Stimulated activated CD4-positive, alpha-beta T cell treated with anti-CD3 and anti-CD28 coated beads, Interleukin-12 subunit alpha, Interleukin-12 subunit beta, amount 100 ng/mL, for 24 hours (primary cell): ENCODE measurements at places on chromosomes 16 and 17.
A peak's percentile ranks its signal among the peaks of the same experiment; 100 is the strongest.

DNA sequence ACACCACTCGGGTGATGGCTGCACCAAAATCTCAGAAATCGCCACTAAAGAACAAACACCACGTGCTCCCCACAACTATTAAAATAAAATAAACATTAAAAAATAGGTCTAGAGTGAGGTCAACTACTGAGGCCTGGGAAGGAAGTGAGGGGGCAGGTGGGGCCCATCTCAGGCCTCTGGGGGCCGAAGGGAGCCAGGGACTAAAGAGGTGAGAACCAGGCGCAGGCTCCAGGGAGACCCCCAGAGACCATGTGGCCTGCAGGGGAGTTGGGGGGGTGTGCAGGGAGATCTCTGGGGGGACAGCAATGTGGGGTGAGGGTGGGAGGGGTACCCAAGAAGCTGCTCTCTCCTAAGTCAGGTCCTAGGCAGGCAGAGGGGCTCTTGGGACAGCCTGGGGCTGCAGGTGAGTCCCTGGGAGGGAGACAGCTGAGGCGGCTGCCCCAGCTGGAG, 111.3 kb upstream of the SMURF2 start:
- no peak for DNase-seq

DNA sequence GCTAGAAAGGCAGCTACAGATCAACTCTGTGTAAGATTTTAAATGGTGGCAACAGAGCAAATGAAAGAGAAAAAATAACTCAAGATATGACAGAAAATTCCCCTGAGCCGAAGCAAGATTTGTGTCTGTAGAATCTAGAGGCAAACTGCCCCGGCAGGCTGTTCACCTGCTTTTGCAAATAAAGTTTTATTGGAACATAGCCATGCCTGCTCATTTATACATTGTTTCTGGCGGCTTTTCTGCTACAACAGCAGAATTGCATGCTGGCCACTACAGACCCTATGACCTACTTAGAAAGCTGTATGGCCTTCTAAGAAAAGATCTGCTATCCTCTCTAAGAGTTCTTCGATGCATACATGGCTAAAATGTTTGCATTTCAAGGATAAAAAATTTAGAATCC, 119.5 kb downstream of the SALL1 start:
- DNase-seq: no peak

GRCh38 chr17:28982131-28982793, 23.6 kb downstream of the SEZ6 start:
- peak; percentile 11 for DNase-seq

- no peak for DNase-seq
These were observed 3.9 kb upstream of the SLC12A3 start for GRCh38 chr16:56861092-56861610.

GRCh38 chr16:78749745-78750268, 650.4 kb downstream of the WWOX start:
- DNase-seq: no peak

DNA sequence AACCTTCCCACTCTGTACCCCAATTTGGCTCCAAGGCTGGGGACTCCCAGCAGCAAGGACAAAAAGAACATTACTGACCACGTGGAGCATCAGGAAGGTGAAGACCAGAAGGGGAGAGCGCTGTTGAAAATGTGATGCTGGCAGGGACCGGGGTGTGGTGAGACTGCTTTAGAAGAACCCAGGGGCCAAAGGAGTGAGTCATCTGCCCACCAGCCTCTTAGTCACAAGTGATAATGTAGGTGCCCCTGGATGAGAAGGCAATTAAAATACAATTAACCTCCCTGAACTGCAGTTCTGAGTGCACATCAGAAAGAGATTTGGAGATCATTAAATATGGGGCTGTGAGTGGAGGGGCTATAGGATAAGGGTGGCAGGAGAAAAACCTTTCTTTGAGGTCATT, 366.6 kb upstream of the CCL2 start:
- DNase-seq: no peak

- no peak for DNase-seq
These were observed 1.3 kb upstream of the KRTAP4-7 start for GRCh38 chr17:41082626-41083025.

DNA sequence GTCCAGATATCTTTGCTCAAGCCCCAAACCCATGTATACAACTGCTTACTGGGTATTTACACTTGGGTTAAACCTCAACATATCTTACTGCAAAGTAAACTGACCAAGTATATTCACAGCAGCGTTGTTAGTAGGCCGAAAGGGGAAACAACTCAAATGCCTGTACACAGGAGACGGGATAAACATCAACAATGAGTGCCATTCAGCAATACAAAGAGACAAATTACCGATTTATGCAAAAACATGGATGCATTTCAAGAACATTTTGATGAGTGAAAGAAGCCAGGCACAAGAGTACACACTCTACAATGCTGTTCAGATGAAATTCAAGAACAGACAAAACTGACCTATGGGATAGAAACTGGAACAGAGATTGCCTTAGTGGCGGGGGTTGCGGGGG, 136.3 kb upstream of the CACNG3 start:
- DNase-seq: no peak

- no peak for DNase-seq
These were observed 188.8 kb downstream of the PRKCA start for GRCh38 chr17:66491213-66491612.

DNA sequence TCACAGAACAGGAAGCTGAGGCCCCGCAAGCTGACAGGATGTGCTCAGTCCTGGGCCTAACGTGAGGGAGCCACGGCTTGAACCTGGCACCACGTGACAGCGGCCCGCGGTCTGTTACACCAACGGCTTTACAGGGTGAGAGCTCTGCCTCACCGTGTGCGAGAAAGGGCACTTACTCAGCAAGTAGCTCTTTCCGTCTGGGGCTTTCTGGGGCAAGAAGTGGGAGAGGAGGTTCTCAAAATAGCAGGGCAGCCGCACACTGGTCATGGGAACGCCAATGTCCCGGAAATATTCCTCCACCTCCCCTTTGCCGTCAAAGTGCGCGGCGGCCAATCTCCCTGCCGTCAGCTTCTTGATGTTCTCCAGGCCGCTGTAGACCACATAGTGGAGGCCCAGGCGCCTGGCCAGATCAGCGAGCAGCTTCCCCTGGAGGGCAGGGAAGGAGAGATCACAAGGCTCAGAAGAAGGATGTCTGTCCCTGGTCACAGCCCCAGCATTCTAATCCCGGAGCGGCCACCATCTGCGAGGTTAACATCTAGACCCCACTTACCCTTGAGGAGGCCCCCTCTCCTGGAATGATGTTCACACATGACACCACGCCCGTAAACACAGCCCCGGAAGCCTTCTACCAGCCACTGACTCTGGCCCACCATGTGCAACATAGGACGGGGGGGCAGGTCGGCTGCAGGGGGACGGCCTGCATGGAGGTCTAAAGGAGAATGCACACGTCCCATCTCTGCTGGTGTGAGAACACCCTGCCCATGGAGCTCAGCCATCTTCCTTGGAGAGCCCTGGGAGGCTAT, 8.2 kb downstream of the NMRAL1 start:
- peak; percentile 24 for DNase-seq

- no peak for DNase-seq
These were observed 475.7 kb downstream of the SHISA9 start for GRCh38 chr16:13377143-13377542.

DNA sequence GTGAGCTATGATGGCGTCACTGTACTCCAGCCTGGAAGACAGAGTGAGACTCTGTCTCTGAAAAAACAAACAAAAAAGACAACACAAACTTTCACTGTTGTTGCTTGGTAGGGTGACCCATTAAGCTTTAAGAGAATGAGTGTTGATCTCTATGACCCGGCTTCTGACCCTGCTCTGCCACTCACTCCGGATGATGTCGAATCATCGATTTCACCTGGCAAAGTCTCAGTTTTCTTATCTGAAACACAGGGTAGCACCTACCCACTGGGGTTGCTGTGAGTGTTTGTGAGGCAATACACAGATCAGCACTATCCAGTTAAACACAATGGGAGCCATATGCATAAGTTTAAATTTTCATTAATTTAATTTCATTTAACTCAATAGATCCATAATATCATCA, 20.6 kb upstream of the IRF8 start:
- no peak for DNase-seq

DNA sequence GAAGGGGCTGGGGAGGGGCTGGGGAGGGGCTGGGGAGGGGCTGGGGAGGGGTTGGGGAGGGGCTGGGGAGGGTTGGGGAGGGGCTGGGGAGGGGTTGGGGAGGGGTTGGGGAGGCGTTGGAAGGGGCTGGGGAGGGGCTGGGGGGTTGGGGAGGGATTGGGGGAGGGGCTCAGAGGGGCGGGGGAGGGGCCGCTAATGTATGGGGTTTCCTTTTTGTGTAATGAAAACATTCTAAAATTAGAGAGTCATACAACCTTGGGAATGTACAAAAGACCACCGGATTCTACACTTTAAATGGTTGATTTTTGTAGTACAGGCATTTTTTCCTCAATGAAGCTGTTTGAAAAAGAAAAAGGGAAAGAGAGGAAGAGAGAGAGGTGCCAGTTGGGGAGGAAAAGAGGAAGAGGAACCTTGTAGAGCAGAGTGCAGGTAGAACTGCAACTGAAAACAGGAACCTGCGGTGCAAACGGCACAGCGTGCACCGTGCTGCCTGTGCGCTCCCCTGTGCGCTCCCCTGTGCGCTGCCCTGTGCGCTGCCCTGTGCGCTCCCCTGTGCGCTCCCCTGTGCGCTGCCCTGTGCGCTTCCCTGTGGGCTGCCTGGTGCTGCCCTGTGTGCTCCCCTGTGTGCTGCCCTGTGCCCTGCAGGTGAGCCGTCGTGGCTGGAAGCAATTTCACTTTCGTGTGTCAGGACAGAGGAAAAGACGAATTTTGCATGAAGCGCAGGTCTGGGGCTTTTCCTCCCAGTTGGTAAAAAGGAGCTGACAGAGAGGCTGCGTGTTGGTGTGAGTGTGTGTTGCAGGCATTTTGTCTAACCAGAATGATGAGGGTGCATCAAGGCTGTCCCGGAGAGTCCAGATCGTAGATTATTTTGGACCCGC, 40.8 kb downstream of the METRNL start:
- DNase-seq: no peak

DNA sequence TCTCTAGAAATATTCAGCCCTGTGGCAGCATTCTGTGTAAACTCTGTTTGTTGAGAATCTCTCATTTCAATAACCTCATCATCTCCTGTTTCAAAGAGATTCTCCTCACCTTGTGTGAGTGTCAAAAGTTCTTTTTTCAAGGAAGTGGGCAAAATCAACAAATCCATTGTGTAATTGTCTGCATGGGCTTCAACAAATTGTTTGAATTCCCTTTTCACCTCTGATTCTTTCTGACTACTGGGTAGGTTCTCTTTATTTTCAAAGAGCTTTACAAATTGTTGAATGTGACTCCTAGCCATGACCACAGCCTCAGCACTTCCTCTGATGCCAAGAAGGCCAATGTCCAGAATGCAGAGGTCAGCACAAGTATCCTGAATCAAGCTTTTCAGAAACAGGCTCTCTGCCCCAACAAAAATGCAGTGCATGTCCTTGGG, 48.0 kb downstream of the N4BP1 start:
- DNase-seq: no peak

DNA sequence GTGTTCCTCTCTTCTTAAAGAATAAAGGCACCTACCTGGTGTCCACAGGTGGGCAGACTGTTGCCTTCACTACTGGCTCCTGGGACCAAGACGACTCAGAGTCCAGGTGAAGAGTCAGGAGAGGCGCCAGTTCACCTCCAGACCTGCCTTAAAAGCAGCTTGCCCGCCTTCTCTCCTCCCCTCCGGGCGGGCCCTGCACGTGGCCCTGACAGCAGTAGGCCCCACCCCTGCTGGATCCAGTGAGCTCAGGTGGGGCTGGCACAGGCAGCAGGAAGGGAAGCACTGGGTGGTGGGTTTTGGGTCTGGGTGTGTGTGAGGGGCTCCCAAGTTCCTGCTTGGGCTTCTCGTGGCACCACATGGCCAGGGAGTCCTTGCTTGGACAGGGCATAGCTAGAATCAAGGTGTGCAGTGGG, at the start of gene TNS4:
TNS4 (minus strand) TSS at position 125 of the 413 bp plus-strand sequence. CDS start 5,198 bp downstream, outside the sequence.
- DNase-seq: no peak

GRCh38 chr17:75313941-75314551, 24.8 kb upstream of the SLC25A19 start:
- no peak for DNase-seq

- DNase-seq: no peak
These were observed 52.9 kb downstream of the SNX11 start for GRCh38 chr17:48160177-48161081.

DNA sequence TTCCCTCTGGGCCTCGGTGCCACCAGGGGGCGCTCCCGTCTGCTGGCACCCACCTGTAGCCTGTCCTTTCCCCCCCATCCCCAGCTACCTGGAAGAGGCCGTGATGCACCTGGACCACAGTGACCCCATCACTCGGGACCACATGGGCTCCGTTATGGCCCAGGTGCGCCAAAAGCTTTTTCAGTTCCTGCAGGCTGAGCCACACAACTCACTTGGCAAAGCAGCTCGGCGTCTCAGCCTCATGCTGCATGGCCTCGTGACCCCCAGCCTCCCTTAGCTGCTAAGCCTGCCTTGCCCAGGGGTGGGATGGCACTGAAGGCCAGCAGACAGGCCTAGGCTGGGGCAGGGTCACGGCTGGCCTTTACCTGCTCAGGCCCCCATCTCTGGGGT, 818 bp upstream of the NRN1L start:
- DNase-seq: peak; percentile 28

DNA sequence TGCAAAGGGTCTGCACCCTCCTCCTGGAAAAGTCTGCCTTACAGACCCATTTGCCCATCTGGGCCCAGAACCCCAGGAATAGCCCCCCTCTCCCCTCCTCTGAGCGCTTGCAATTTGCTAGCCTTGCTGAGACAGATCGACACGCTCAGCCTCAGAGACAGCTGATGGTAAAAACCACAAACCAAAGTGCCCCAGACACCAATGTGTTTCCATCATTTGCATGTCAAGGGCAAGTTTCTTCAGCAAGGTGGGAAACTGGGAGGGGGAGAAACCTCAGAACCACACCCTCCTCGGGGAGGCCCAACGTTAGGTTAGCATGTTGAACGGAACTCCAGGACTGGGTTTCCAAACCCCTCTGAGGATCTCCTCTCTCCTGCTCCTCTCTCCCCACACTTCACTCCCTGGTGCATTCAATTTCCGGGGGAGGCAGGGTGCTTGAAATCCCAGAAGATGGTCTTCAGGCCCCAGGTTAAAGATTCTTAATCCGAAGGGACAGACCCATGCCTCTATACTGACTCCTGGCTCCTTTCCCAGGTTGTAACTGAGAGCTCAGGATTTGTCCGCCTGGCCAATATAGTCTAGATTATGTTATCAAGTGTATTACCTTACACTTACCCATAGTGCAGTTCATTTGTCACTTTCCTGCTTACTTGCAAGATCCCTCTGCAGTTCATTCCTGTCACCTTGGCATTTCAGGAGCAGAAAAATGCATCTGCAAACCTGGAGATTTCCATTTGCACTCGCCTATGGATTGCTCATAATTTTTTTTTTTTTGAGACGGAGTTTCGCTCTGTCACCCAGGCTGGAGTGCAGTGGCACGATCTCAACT, 1.3 kb upstream of the CUEDC1 start:
- DNase-seq: no peak
